Activated CD4-positive, CD25-positive, alpha-beta regulatory T cell treated with anti-CD3 and anti-CD28 coated beads, Interleukin-2, amount 50 U/mL, for 24 hours (primary cell): ENCODE measurements at places on chromosomes 3 and 15.
A peak's percentile ranks its signal among the peaks of the same experiment; 100 is the strongest.

DNA sequence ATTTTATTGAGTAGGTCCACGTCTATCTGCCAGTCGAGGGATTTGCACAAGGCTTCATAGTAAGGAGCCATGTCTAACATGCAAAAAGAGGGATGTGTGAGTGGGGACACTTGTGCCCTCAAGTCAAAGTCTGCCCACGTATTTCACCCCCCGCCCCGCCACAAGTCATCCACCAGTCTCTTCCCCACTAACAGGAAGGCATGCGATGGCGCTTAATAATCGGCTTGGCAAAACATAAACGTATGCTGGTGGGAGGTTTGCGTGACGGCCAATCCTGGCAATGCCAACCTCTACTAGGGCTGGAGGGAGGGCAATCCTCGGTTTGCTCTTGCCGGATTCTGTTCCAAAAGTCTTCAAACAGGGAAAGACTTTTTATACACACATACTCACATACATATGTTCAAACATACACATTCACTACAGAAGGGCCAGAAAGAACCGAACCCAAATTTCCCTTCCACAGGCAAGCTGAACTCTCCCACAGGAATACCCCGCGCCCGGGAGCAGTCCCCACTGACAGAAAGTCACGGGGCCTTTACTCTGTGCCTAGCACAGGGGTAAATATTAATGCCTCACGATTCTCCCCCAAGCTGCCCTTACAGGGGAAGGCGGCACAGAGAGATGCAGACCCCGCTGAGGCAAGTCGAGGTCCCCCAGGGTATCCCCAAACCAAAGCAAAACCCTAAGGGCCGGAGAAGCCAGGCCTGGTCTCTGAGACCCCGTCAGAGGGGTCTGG lies 675 bp downstream of the PSMD6 start:
- no peak for ATAC-seq

DNA sequence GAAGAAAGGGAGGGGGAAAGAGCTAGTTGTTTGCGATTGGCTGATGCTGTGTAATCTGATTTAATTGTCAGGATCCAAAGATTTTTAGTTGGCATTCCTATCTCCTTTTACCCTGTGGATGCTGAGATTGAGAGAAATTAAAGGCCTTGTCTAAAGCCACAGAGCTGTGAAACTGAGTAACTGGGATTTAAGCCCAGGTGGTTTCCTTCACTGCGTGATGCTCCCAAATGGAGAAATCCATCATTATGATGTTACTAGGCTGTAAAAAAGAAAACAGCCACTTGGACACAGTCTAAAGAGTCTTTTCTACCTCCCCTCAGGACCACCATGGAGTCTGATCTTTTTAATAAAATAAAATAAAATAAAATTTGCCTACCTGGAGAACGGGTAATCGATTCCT lies 883.0 kb upstream of the NR2F2 start:
- no peak for ATAC-seq

DNA sequence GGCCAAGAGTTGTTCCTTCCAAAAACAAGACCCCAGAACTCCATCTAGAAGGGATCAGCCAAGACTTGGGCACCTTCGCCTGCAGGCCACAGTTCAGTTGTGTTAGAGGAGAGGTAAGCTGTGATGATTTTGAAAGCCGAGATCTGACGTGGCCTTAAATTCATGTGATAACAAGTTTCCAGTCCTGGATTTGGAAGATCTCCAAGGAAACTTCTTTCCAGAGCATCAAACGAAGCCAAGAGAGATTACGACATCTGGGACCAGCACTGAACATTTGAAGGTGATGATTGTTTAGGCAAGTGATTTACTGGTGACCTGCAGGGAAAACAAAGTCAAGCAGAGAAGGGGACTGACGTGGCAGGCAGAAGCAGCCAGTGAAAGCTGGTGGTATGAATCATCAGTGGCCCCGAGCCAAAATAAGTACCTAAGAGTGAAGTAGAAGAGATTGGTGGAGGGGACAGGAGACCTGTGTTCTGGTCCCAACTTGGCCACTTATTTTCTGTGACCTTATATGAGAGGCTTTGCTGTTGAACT lies 339.0 kb upstream of the PROK2 start:
- peak; percentile 66 for ATAC-seq

GRCh38 chr3:48123346-48123745 lies 64.9 kb downstream of the CDC25A start:
- no peak for ATAC-seq

- ATAC-seq = no peak
Measured at GRCh38 chr3:12165909-12166308, 7.2 kb upstream of the TIMP4 start.

DNA sequence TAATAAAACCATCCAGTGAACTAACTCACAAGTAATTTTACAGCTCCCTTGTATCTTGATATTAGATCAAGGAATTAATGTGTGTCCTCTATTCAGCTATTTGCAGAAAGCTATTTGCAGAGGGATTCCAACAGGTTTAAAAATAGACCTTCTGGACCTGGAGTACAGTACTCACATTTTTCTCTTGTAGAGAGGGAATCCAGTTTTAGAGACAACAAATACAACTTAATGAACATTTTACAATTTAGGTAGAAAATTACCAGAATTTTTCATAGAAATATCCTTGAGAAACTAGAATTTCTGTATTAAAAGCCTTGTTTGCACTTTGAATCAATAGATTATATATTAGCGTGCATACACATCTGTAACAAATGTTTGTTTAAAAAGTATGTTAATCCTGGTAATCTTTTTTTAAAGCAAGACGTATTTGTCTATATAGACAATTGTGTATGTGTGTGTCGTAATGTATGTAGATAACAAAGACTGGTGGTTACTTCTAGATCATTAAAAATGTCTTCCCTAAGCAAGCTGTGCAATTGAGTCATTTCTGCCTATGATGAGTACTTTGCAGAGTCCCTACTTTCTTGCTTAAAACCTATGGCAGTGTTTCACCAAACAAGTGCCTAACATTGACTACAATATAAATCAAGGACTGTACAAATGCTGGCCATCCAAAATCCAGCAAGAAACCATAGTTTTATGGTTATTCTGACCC lies 57.9 kb downstream of the PPP2R3A start:
- no peak for ATAC-seq

DNA sequence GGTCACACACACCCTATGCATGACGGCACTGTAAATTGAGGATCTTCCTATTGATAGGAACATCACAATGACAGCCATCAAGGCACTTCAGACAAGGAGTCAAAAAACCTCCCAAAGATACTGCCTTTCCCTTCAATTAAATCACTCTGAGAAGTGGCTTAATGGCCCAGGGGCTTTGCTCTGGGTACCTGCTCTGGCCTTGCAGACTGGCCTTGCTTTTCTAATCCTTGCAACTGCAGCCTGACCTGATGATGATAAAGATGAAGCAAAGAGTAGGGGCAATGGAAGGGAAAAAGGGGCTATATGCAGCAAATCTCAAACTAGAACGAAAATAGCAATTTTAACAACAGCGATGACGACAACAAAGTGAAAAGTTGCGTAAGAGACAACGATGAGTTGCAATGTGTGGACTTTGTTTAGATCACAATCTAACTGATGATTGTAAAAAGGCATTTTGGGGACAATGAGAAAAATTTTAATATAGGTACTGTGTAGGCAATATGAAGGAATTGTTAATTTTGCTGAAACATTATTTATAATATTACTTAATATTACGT lies 14.6 kb downstream of the ADAMTS9 start:
- no peak for ATAC-seq

GRCh38 chr3:167908221-167908620 lies 172.7 kb downstream of the SERPINI1 start:
- ATAC-seq = no peak

DNA sequence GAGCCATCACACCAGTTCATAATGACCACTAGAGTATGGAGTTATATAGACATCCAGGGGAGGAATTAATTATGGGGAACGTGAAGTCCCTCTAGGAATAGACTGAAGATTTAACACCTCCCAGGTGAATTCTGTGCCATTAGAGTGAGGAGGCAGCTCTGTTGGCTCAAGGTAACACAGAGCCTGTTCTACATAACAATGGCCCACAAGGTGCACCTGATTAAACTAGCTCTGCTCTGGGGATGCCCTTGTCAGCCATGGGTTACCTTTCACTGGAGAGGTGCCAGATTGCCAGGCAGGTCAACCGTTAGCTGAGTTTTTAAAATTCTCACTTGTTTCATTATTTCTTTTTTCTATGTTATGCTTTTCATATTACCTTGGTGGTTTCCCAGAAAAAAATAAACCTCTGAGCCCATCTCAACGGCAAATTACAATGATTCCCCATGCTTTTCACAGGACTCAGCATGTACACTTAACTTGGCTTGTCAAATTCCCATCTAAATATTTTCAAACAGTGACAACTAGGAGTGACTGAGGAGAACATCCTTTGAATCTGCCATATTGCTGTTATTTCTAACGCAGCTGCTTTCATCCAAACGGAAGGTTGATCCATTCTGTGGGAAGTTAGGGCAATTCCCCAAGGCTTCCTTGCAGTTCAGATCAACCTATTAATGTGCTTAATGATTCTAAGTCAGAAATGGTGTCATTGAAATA lies 512.9 kb downstream of the MCTP2 start:
- no peak for ATAC-seq

DNA sequence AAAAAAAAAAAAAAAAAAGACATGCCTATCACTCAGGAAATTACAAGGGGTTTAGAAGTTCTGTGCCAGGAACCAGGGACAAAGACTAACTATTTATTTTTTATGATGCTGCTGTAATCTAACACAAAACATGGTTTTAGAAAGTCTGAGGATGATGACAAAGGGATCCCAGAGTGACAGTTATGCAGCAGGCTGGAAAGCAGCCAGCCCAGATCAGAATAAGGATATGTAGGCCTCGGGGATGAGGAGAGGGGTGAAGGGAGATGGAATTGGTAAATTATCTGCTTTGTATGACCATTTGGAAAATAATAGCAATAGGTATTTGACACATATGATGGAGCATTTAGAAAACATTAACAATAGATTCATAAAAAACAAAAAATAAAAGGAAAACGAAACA lies 34.1 kb upstream of the NMD3 start:
- no peak for ATAC-seq

GRCh38 chr15:91032919-91033803 lies 10.8 kb upstream of the VPS33B start:
- ATAC-seq = peak; percentile 53

DNA sequence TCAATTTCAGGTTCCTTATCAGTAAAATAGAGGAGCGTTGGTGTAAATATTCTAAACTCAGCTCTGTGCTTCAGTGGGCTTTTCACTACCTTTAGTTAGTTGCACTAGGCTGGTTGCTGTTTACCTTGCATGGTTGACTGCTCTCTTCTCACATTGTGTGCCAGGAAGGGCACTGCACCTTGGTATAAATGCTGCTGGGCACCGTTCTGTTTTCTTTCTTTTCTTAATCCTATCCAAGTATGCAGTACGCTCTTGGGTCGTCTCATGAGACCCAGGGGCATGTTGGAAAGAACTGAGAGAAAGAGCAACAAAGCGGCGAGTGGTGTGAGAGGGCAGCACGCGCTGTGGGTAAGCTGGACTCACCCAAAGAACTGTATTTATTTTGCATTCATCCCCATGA lies 22.4 kb downstream of the KCNMB2 start:
- ATAC-seq = no peak

DNA sequence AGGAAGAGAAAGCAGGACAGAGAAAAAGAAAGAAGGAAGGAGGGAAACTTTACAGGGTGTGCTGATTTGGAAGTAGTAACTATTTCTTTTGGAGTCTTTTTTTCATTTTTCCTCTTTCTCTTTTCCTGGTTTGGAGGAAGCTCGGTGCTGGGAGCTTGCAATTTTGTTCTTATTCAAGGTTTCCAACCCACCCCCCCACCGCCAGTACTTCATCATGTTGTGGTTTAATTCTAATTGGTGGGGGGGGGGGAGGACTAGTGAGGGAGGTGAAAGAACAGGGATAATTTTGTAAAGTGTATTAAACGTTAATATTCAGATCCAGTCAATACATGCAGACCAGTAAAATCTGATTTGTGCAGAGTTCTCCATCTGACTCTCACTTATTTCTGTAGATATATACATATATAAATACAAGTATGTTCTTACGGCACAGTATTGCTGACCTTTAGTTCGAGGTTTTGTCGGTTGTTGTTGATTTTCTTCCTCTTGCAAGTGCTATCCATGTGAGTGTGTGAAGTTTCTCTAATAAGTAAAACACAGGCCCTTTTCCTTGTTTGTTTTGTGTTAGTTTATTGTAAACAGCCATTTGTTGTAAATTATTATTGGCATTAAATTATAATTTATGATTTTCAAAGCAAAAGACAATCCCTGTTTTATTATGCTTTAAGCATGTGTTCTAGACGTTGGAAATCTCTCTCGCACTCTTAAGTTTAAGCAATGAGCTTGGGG lies 9.3 kb downstream of the NR2F2 start:
- ATAC-seq = no peak

DNA sequence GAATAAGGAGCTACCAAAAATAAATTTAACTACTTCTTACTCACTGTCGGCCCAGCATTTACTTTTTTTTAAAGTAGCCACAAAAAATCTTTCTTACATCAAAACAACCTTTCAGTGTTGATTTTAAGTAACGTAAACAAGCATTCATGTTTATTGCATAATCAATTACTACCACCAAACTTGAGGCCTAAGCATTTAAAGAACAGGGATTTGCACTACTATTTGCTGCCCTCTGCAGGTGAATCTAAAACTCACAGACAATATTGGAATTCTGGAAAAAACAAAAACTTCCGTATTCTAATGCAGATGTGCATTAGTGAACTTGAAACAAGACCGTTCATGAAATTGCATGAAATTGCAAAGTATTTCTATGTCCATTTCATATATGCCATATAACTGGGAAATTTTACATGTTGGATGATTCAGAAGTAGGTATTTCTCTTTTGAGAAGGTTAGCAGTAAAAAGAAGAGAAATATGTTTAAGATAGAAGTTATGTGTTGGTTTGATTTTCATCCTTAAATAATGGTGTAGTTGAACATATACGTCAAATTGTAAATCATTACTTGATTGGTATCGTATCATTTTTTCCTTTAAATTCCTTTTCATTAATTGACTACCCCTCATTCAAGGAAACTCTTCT lies 55.6 kb downstream of the CGGBP1 start:
- ATAC-seq = no peak

DNA sequence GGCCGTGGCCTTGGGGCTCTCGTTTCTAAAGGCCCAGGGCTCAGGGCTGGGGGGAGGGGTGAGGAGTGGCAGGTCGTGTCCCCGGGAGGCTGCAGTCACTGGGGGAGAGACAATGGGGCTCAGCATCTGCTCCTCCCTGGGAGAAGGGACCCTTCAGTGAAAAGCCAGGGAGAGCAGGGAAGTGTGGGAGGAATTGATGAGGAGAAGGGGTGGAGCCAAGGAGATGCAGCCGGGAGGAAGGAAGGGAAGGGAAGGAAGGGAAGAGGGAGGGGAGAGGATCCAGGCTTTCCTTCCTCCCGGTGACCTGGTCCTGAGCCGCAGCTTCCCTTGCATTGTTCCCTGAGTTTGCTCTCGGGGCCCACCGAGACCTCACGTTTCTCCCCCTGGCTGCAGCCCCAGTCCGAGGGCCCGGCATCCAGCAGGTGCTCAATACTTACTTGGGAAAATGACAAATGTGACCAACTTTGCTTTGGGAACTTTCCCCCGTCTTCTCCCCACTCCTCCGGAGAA lies 1.4 kb upstream of the ZNF710 start:
- ATAC-seq = no peak

- no peak for ATAC-seq
Measured at GRCh38 chr3:77655396-77655795, 615.5 kb downstream of the ROBO2 start.
